ENCODE measurements at places on chromosomes 1 and 21.

DNA sequence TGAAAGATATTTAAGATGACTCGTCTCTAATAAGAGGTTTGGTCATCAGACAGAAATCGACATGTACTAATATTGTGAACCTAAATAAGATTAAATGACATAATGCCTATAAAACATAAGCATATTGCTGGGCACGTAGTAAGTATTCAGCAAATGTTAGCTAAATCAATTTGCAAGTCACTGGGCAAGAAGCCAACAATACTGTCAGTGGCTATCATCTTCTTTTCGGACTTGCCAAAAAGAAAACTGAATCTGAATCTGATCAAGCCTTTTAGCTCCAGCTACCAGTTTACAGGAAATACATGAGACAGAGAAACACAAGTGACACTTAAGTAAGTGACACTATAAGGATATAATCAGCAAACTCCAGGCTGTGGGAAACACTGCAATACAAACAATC lies 46.0 kb downstream of the RPL5 start:
- peak; percentile 12 for DNase-seq

DNA sequence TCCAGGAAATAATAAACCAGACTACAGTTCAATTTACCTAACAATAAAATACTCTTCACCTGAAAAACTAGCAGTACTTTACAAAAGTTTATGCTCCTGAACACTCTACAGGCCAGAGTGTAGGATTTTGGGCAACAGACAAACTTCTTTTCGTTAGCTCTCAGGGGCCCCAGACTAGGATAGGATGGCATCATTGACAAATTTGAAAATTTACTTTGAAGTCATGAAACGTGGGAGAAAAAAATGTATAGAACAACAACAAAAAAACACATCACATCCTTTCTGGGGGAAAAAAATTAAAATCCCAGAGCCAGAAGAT lies 1.2 kb downstream of the PTP4A2 start:
- no peak for DNase-seq

DNA sequence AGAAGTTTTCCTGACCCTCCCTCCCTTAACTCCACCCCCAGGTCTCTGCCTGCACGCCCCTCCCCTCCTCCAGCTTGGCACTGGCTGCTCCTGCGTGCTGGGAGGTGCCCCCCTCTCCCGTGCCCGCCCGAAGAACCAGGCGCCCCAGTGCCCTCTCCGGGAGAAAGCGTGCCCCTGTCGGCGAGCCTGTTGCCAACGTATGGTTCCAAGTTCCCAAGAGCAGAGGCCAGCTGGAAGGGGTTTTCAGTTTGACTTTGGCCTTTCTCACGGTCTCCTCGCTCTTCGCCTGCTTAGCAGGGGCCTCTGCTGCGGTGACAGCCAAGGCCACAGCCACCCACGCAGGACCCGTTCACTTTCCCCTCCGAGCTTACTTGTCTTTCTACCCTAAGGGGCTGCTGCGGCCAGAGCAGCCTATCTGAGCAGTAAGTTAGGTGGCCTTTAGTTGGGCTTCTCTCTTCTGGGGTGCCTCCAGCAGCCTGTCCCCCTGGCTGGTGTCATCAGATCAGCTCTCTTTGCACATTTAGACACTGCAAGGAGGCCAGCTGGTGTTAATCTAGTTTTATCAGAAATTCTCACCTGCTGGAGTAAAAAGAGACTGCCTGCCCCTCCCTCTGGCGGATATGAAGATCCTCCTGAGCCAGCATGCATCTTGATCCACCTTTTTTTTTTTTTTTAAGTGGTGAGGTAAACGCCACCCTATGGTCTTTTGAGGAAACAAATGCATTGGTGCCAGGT lies 1.5 kb downstream of the STUM start:
- peak; percentile 70 for DNase-seq

DNA sequence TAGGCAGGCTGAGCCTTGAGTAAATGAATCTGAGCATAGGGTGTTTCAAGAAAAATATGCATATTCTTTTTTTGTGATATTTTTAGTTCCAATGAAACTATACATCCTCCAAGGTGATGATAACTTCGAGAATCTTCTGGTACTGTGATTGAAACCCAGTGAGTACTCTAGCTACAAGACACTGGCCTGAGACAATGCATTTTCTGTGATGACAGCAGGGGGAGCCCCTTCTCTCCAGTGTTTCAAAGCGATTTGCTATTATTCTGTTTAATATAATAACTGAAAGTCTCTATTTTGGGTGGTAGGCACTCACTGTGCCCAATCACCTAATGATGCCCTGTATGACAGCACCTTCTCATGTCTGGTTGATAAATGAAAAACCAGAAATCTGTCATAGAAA lies 12.1 kb downstream of the IRF2BP2 start:
- DNase-seq, result peak; percentile 65

DNA sequence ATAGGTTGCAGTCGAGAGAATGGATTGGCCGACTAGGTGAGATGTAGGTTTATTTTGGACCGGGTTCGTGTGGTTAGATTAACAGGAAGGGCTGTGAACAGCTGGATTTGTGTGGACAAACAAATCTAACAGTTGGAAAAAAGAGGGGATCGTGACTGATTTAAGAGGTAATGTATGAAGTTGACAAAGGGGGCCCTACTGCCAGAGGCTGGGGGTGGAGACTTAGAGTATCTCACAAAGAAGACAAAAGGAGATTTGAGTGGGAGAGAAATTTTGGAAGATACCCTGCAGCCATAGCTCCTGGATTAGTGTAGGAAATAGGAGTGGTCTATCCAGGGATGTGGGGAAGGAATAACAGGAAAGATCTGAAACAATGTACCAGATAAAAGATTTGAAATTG lies 38.8 kb upstream of the PLA2G5 start:
- DNase-seq, result no peak

GRCh38 chr1:19940486-19941205 lies 17.2 kb upstream of the PLA2G2E start:
- no peak for DNase-seq

DNA sequence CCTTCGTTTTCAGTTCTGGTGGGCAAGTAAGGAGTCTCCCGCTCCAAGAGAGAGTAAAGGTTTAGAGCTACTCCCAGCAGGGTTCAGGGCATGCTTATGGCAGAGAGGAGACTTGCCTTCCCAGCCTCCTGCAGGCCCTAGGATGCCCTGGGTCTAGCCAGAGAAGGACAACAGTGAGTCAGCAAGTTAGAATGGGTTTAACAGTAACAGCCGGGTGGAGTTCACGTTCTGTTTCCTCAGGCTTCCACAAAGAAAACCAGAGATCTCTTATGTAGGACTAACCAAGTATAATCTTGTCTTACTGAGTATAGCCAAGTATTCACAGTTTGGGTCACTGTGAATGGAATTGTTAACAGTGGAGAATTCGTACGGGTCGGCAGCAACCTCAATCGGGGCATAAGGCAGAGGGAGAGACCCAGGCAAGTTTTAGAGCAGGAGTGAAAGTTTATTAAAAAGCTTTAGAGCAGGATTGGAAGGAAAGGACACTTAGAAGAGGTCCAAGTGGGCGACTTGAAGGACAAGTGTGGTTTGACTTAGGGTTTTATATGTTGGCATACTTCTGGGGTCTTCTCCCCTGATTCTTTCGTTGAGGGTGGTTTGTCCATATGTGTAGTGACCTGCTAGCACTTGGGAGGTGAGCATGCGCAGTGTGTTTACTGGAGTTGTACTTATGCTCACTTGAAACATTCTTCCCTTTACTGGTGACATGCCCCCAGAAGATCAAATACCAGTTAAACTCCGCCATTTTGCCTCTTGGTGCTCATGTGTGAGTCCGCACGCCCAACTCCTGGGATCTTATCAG lies 4.5 kb downstream of the OVAAL start:
- no peak for DNase-seq

DNA sequence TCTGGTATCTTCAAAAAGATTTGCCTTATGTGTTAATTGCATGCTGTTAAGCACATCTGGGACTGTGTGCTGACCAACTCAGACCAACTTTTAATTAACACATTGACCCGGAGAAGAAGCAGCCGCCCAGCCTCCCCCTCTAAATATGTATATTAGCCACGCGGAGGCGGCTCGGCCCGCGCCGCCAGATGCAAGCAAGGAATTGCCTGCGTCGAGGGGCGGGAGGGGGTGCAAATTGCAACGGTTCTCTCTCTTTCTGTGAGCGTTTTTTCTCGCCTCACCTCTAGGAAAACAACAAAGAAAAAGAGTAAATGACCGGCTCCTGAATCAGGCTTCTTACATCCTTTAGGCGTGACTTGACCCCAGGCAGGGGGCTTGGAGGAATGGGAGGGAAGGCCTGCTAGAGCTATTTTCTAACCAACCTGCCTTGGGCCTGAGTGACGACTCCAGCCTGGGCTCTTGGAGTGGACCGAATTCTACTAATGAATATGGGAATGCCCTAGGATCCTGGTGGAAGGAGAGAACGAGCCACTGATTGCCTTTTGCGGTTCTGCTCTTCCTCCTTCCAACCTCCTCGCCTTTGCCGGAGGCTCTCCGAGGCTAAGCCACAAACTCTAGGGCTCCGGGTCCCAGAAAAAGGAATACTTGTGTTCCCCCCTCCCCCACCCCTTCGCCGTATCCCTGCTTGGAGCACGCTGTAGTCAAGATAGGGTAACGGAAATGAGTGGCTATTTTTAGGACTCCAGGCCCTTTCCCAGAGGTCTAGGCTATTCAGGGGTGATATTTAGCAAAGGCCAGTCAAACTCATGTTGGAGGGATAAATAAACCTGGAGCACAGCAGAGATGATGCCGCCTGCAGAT lies 417.0 kb upstream of the ESRRG start:
- no peak for DNase-seq

DNA sequence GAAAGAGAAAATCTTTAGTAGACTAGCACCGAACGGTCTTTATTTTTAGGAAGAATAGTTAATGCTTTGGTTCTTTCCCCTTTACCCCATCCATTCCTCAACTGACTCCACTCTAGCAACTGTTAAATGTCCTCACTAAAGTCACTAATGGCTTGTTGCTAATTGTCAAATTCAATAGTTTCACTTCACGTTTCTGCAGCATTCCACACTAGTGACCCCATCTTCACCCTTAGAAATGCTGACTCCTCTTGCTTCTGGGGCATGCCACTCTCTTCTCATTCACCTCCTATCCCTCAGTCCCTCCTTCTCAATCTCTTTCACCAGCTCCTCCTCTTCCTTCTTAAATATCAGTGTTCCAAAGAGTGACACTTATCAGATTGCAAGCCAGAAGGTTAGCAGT lies 19.4 kb upstream of the CADM3 start:
- no peak for DNase-seq

Data from GM13977 (cell line).